ENCODE measurements at places on chromosomes 4 and X.

DNA sequence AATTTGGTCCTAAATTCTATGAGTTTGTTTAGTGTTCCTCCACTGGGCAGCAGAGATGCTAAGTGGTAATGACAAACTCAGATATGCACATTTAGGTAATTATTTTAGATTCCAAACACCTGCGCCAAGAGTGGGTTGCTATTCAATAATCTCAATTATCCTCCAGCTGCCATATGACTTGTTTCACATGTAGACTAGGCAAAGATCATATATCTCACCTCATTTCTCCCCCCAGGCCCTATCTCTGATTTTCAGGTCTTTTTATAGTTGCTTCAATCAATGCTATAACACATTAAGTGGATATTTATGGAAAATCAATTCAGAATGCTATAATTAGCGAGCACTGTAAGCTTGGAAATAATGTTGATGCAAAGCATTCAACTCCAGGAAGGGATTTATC lies 217.6 kb downstream of the KCTD8 start:
- DNase-seq: no peak

DNA sequence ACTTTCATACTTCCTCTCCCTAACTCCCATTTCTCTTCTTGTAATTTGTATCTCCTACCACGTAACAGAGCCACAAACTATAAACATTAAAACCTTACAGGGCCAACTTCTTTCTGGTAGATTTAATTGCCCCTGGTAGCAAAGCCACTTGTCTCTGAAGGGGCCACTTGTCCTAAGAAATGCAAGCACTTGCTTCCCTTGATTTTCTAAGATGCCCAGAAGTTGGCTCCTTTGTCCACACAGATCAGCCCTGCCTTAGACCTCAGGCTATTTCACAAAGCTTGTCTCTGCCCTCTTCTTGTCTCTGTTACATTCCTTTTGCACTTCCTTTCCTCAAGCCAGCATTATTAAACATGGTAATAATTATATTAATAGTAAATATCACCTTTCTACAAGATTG lies 80.6 kb upstream of the CXXC4 start:
- DNase-seq: no peak

GRCh38 chr4:88366460-88366859 lies 12.2 kb upstream of the HERC6 start:
- no peak for DNase-seq

GRCh38 chrX:84339507-84340364 lies 151.7 kb upstream of the RPS6KA6 start:
- DNase-seq: no peak

GRCh38 chr4:159367781-159368080 lies 264.9 kb downstream of the RAPGEF2 start:
- DNase-seq: no peak

DNA sequence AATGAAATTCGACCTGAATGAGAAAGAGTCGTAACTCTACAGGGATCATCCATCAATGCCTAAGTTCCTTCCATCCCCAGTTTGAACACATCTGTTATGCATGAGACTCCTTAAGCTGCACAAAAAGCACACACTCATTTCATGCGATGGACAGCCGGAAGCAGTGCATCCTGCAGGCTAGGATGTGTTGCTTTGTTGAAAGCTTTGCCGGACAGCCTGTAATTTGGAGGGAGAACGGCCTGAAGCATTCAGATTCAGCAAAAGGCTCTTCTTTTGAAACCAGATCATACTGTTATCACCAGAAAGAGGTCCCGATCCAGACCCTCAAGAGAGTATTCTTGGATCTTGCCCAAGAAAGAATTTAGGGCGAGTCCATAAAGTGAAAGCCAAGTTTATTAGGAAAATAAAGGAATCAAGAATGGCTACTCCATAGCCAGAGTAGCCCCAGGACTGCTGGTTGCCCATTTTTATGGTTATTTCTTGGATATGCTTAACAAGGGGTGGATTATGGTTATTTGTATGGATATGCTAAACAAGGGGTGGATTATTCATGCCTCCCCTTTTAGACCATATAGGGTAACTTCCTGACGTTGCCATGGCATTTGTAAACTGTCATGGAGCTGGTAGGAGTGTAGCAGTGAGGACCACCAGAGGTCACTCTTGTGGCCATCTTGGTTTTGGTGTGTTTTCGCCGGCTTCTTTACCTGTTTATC lies 48.1 kb upstream of the DHRSX start:
- DNase-seq: peak; percentile 70

DNA sequence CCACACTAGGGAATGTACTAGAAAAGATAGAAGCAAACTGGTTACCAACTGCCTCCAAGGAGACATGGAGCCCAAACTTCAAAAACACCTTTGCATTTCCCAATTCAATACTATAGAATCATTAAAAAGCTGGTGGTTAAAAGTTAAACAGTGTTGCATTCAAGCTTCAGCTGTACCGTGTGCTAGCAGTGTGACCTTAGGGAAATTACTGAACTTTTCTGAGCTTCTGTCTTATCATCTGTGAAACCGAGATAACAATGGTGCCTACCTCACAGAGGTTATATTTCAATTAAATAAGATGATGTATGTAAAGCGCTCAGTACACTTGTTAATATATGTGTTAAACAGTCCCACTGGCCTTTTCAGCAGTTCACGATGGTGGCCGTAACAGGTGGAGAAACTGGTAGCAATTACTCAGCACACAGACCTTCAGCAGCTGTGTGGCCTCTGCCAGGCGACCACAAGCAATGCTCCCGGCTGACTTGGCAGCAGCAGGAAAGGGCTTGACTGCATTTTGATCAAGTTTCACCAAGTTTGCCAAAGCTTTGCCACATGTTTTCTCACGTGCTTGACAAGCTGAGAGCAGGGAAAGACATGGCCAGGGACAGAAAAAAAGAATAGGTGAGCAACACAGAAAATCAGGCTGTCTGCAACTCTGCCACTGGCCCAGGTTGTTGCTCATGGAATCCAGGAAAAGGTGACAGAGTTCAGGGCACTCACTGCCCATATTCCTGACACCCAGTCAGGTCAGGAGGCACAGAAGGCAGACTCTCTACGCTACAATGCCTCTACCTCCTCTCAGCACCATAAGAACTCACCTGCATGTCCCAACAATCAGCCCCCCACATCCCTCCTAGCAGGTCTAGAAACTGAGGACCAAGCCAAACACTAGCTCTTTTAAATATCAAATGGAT lies 72.1 kb downstream of the PARM1 start:
- DNase-seq: peak; percentile 62

DNA sequence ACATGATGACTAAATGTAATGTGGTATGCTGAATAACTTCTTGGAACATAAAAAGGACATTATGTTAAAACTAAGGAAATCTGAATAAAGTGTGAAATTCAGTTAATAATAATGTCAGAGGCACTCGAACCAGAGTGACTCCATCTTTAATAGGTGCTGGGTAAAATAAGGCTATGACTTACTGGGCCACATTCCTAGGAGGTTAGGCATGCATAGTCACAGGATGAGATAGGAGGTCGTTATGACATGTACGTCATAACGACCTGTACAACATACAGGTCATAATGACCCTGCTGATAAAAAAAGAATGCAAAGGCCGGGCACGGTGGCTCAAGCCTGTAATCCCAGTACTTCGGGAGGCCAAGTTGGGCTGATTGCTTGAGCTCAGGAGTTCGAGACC lies 28.9 kb upstream of the OPHN1 start:
- DNase-seq: no peak

GRCh38 chr4:11281720-11282119 lies 147.0 kb downstream of the HS3ST1 start:
- no peak for DNase-seq

GRCh38 chr4:106695501-106696262 lies 327.1 kb upstream of the GIMD1 start:
- no peak for DNase-seq

- DNase-seq: no peak
These were observed 112.3 kb upstream of the LIMCH1 start for GRCh38 chr4:41425650-41426049.

DNA sequence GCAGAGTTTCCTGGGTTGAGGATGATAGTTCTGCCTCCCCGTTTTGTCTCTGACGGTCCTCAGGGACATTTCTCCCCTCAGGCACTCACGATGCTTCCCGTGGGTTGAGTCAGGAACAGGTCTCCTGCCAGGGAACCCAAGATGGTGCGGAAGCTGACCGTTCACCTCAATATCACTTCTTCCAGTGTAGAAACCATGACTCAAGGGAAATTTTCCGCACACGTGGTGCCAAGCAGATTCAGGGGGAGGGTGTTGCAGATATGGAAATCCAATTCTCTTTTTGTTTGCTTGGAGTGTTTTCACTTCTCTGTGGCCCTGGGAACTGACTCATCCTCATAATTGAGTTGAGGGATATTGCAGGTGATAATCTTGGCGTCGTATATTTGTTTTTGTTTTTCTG lies 46.7 kb downstream of the CXorf49B start:
- DNase-seq: no peak

DNA sequence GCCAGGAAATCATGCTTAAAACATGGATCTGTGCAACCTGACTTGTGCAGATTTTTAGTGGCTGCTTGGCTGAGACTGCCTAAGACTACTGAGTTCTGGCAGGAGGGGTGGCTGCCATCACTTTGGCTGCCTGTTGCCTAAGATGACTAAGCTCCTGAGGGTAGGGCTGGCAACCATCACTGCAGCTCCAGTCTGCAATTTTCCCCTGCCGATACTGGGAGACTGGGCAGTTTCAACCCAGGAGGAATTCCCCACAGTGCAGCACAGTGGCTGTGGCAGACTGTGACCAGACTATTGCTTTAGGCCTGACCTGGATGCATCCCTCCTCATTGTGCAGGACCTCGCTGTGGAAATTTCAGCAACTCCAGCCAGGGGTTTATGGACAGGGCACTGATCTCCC lies 544.9 kb downstream of the ANKRD50 start:
- no peak for DNase-seq

DNA sequence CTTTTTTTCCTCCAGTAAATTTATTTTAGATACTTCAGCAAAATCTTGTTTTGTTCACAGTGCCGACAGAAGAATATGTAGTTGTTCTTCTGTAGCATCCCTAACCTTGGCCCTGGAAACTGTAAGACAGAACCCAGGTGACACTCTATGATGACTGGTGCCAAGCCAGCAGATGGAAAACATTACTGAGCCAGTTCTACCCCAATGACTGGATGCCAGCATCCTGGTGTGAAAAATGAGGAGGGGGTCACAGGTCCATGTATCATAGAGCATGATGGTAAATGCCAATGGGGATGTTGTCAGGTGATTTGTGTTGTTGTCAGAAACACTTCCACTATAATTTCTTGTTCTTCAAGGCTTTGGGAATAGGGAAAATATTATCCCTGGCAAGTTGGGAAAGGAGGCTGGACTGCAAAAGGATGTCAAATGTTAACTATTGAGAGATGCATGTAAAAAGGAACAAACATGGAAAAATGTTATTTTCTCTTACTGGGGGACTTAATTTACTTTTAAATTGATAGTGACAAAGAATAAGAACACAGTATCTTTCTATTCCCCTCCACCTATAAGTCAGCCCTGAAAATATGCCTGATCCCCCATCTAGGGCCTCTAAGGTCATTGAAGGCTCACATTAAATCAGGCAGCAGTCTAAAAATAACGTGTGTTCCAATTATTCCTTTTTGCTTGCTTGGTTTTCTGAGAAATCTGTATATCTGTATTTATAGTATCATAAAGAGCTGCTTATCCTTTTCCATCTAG lies 159.8 kb downstream of the RASL11B start:
- DNase-seq: peak; percentile 67

- DNase-seq: peak; percentile 33
These were observed 33.1 kb downstream of the FTHL17 start for GRCh38 chrX:31038575-31039326.

GRCh38 chr4:56086561-56086960 lies 137.8 kb downstream of the CEP135 start:
- DNase-seq: no peak

DNA sequence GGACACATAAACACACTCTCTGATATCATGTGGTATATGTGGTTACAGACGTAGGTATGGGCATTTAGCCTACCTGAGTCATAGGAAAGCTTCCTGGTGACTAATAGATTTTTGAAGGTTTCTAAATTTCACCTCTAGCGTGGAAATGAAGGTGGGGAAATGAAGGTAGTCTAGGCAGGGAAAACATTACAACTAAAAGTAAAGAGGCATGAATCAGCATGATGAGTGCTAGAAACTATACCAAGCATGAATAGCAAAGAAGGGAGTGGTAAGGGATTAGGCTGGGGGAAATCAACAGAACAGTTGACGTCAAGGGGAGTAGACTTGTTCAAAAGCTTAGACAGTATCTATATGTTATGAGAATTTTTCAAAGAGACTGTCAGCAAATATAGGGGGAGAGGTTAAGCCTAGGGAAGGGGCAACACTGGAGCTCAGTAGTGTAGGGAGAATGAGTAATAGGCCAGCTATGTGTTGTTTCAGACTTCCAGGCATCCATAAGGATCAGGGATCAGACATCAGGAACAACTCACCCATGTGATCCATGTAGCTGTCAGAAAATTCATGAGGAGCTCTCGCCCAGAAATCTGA lies 279.3 kb upstream of the DIPK2B start:
- DNase-seq: no peak

- peak; percentile 69 for DNase-seq
These were observed 229.6 kb upstream of the PGRMC2 start for GRCh38 chr4:128517096-128517738.

DNA sequence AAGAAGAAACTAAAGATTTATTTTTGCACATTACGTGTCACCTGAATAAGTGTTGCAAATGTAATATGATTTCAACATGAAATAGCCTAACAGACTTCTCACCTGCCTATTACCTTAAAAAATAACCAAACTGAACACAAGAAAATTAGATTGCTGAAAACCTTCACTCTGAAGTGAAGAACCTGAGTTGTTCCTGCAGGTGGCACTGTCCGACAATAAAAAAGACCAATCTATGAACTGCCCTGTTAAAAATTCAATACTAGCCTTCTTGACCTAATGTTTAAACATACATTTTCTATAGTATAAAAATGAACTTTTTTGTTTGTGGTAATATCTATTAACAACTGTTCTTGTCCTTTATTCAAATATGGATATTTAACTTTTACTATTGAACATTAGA lies 69.2 kb upstream of the PNPLA4 start:
- peak; percentile 23 for DNase-seq

- DNase-seq: no peak
These were observed 86.2 kb downstream of the SLC39A8 start for GRCh38 chr4:102259081-102259480.

DNA sequence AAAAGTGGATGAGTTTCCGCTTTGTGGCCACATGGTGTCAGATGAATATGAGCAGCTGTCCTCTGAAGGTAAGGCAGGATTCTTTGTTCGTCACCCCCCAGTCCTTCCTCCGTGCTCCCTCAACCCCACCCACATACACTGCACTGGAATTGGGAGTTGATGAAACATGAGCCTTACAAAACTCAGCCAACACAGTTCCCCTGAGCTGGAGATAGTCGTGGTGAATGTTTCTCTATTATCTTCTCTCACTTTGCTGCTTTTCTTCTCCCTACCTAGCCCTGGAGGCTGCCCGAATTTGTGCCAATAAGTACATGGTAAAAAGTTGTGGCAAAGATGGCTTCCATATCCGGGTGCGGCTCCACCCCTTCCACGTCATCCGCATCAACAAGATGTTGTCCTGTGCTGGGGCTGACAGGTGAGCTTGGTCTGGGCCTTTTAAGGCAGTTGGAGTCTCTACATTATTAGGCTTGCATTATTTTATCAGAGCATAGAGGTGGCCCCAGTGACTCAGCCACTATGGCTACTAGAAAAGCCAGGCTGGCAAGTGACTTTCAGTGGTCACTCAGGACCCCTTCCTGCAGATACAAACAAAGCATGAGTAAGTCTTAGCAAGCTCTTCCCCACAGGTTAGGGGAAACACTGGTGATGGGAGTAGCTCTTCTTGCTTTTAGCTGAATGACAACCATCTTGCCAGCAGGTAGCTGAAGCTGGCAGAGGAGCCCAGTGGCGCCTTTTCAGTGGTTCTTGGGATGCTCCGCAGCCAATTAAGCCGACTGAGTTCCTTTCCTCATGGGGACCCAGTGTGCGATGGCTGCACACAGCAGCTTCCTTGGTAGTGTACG lies 1.6 kb downstream of the RPL10 start:
- no peak for DNase-seq
